ENCODE measurements at places on chromosomes 4 and X.

GRCh38 chr4:1203026-1203616 lies 30.7 kb upstream of the SPON2 start:
- no peak for DNase-seq

DNA sequence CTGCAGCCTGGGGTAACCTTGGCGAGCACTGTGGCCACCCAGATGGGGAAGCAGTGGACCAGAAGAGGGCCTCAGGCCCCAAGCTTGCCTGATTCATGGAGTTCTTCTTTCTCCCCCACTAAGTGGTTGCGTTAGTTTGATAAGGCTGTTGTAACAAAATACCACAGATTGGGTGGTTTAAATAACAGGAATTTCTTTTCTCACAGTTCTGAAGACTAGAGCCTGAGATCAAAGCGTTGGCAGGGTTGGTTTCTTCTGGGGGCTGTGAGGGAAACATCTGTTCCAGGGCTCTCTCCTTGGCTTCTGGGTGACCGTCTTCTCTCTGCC lies 105.7 kb upstream of the GATB start:
- no peak for DNase-seq

DNA sequence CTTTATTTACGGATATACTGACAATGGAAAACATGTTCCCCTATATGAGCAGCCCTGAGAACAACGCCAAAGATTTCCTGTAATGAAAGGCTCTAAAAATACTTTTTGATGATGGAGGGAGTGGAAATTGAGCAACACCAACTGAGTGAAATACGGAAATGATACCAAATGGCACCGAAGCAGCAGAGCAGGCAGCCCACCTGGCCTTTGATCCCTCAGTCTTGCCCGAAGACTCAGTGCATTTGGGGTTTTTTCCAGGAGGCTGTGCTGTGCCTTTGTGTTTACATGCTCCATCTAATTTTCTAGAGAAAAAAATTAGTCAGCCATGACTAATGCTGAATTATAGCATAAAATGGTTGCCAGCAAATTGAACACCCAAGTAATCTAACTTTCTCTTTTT lies 169.9 kb upstream of the RBPJ start:
- DNase-seq = no peak

GRCh38 chr4:188680004-188680666 lies 540.9 kb downstream of the TRIML1 start:
- no peak for DNase-seq

- DNase-seq = no peak
Observed at GRCh38 chr4:171812665-171813525, at the start of gene GALNTL6. GALNTL6 (plus strand) TSS chr4:171813404.

DNA sequence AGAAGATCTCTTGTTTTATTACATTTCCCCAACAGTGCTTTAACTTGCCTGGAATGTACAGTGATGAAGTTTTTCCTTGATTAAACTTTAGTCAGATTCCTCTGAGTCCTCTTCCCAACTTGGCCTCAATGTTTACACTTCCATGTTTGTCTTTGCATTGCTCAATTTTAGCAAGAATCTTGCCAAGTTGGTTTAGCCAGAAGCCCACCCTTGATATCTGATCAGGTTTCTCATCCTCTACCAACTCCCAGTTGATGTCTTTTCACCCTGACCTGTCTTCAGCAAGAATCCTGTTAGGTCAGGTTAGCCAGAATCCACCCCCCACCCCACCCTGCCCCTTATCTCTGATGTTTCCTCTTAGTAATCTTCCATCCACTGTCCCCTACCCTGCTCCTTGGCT lies 120.9 kb downstream of the MBNL3 start:
- DNase-seq = no peak

GRCh38 chr4:145525291-145525740 lies 43.7 kb downstream of the SMAD1 start:
- DNase-seq = no peak

- DNase-seq = no peak
Observed at GRCh38 chr4:153154007-153154975, 50.0 kb upstream of the TRIM2 start.

- no peak for DNase-seq
Observed at GRCh38 chrX:118115953-118116712, 477 bp downstream of the KLHL13 start.

DNA sequence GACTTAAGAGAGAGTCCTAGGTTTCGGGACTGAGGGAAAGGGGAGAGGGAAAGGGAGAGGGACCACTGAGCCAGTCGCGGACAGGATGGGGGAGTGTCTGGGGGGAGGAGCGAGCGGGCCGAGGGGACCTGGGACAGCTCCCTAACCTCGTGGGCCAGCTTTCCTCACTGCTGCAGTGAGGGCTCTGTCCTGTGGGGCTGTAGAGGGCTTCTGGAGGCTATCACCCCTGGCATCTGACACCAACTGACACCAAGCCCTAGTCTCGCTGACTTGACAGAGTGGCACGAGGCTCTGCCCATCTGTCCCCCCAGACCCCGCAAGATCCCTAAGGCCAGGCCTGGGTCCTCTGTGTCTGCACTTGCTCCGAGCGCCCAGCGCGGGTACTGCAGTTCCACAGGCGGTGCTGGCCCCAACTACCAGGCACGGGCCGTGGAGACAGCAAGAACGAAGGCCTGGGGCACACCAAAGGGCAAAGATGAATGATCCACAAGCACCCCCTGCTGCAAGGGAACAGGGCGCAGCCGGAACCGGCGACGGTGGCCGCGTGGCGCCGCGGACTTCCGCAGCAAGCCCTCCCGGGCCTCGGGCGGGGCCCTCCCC lies 465 bp downstream of the HAUS7 start:
- no peak for DNase-seq

GRCh38 chrX:43631841-43632240 lies 24.3 kb upstream of the MAOA start:
- no peak for DNase-seq

DNA sequence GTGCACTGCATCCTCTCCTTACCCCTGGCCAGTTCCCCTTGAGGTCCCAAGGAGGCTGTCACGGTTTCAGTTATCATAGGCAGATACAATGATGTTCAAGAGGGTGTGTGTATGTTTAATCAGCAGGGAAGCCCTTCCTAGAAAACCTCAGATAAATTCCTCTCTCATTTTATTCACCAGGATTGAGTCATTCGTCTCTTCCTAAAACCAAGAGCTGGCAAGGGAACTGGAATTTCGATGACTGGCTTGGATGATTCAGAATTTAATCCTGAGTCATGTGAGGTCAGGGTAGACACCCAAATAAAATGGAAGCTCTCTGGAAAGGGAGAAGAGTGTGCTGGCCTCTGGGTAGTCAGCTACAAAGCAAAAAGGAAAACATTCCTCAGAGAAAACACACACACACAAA lies 106.2 kb upstream of the RAPGEF2 start:
- DNase-seq = peak; percentile 75

DNA sequence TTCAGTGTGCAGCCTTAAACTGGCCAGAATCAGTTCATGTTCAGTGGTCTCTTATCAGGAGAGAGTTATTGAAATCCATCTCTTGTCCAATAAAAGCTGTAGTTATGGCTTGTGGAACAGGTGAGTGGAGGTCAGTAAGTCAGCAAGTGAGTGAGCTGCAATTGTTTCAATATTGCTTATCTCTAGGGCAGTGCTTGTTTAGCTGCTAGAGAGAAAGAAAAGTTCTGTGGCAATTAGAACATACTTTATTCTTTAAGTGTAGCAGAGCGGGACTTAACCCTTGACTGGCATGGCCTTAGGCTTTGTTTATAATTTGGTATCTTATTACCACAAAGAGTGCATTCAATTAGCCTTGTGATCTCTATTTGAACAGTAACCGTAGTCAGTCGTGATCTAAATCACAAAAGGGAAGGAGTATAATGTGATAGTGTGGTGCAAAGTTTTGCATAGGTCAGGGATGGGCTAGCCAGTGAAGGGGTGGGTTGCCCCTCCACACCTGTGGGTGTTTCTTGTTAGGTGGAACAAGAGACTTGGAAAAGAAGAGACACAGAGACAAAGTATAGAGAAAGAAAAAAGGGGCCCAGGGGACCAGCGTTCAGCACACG lies 6.9 kb upstream of the ETDC start:
- DNase-seq = no peak

GRCh38 chr4:55013431-55013955 lies 111.9 kb downstream of the KDR start:
- no peak for DNase-seq

- DNase-seq = peak; percentile 51
Observed at GRCh38 chrX:19673375-19674040, 158.2 kb upstream of the MAP3K15 start.

GRCh38 chrX:17623750-17624149 lies 113.5 kb upstream of the SCML1 start:
- no peak for DNase-seq

DNA sequence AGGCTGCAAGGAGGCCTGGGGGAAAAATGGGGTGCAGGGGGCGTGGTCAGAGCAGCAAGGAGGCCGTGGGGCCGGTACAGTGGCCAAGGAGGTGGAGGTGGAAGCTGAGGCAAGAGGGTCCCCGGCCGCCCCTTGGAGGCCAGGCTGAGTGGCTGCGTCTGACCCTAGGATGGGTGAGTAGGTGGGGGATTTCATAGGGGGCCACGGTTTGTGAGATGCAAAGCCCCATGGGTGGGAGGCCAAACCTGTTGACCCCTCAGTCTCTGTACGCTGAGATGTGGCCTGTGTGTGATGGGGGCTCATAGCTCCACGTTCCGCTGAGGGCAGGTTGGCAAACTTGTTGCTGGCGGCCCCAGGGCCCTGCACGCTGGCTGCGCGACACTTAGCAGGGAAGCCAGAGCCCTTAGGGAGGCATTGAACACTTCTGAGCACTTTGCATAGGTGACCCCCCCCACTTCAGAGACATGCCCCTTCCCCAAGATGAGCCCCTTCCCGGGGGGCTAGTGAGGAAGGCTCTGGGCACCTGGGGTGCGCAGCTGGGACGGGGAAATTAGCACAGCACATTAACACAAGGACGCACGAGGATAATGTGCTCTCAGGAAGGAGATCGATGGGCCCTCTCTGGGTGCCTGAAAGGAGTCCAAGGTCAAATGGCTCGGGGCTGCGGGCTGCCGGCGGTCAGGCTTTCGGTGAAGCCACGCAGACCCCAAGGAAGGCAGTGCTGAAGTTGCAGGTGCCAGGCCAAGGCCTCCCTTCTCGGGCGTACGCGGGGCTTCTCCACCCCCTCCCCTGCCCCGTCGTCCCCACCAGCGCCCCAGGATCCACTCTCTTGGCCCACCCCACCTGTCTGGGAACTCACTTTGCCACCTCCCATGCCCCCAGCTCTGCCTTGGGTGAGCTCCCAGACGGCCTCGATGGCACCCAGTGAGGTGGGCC lies 107.4 kb downstream of the HMX1 start:
- no peak for DNase-seq

DNA sequence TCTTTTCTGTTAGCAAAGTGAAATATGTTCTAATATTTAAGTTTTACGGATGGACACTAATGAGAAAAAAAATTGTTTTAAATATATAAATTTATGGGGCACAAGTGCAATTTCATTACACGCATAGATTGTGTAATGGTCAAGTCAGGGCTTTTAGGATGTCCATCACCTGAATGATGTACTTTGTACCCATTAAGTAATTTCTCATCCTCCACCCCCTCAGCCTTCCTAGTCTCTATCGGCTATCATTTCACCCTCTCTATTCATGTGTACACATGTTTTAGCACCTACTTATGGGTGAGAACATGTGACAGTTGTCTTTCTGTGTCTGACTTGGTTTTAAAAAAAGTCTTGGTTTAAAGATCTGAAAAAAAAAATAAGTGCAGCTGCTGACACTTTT lies 616.0 kb downstream of the IQCM start:
- no peak for DNase-seq

DNA sequence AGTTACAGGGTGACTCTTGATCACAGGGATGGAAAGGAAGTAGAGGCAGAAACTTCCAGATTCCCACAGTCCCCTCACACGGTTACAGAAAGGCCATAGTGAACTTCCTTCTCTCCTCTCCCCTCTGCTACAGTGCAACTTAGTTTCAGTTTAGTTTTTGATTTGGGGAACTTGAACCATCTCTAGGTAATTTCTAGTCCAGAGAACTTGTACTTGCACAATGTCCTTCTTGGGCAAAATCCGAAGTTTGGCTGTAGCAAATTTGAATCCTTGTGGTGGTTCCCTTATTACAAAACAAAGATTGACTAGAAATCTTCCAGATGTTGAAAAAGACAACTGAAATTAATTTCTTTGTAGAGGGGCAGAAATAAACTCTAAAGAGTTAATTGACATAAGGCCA lies 1.2 kb upstream of the BLTP1 start:
- DNase-seq = no peak

All from brain pericyte (primary cell).